Inflammatory macrophage (primary cell): ENCODE measurements at places on chromosomes 7 and 10.

DNA sequence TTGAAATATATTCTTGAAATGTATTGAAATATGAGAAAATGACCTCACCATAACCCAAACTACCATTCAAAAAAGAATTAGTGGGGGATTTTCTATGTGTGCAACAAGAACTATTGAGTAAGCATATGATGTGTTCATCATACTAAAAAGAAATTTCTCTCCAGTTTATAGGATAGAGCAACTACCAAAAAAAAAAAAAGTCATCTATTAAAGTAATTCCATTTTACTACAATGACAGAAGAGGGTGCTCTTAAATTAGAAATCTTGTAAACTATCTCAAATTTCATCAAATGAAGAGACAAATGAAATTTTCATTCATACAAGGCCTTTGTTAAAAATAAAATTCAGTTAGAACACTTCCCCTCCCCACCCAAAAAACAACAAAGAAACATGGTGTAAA, 195.4 kb upstream of the PLXDC2 start:
- DNase-seq: peak; percentile 30

DNA sequence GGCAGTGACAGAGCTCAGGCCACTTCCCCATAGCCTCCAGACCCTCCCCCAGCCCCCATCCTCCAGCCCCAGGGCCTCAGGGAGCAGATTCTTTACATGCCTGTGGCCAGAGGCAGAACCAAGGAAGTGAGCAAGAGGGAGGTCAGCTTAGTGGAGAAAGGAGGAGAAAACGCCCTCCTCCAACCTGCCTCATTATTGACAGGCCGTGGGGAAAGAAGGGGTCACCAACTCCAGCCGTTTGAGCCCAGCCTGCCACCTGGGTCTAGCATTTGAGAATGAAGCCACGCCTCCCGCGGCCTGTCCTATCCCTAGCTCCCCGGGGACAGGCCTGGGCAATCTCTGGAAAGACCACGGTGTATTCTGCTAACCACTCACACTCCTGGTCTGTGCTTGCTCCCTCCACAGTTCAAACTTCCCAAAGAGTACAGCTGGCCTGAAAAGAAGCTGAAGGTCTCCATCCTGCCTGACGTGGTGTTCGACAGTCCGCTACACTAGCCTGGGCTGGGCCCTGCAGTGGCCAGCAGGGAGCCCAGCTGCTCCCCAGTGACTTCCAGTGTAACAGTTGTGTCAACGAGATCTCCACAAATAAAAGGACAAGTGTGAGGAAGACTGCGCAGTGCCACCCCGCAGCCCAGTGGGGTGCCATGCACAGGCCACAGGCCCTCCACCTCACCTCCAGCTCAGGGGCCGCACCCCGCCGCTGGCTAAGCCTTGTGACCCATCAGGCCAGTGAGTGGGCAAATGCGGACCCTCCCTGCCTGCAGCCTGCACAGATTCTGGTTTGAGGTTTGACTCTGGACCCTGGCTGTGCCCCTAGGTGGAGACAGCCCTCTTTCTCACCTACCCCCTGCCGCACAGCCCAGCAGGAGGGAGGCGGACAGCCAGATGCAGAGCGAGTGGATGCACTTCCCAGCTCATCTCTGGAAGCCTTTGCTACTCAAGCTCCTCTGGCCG, 14.3 kb upstream of the TRIM8 start:
- DNase-seq: no peak

GRCh38 chr7:11831736-11832495, at the start of gene THSD7A:
Gene THSD7A, minus strand, starts transcription at chr7:11832198. Its CDS starts 252 bp downstream, at chr7:11831946.
- peak; percentile 24 for DNase-seq

- DNase-seq: peak; percentile 47
Observed at GRCh38 chr10:78296785-78297184, 263.1 kb downstream of the RPS24 start.

DNA sequence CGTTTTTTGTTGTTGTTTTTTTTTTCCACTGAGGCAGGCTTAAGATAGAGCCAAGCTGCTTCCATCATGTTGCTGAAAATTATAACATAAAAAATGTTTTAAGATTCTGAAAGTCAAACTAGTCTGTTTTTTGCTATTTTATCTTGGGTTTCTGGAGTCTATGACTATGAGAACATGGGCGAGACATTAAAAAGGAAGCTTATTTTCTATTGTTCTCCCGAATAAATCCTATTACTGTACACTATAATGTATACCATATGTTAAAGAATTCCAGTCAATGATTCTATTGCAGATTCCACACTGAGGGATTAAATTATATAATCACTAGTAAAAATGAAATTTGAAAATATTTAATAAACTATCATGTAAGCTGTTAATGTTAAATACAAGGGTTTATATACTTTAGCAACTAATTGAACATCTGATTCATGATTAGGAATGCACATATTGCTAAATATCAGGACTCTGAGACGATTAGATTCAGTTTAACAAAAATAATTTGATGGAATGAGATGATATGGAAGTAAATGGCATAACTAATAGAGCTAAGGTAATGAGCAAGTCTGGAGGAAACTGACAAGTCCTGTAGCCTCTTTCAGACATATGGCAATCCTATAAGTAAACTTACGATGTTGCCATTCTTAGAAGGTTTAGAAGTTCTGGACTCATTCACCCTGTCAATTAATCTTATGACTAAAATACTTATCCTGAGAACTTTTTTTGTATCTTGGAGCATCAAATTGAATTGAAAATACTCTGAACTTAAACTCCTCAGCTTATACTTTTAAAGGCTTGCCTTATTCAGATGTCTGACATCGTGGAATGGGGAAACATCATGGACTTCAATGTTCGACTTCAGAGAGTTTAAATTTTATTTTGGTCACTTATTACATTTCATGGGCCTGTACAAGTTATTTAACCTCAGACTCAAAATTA, 294.8 kb upstream of the DGKB start:
- no peak for DNase-seq

- DNase-seq: no peak
Observed at GRCh38 chr10:13767676-13768178, 181.0 kb downstream of the PRPF18 start.

DNA sequence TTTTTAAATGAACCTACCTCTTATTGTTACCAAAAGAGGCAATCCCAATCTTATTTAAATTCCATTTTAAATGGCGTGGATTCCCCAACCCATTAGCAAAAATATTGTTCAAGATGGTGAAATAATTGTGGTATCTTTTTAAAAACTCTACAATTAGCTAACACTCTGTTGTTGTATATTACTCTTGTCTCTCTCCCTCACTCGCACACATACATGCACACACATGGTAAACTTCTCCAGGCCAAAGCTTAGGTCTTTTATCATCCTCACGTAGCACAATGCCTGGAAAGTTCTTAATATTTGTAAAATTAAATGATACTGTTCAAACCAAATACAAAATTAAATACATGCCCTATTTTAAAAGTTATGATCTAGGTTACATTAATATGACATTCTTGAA, 169.2 kb upstream of the WNT16 start:
- DNase-seq: no peak

GRCh38 chr7:98719396-98719795, 102.3 kb downstream of the NPTX2 start:
- no peak for DNase-seq

DNA sequence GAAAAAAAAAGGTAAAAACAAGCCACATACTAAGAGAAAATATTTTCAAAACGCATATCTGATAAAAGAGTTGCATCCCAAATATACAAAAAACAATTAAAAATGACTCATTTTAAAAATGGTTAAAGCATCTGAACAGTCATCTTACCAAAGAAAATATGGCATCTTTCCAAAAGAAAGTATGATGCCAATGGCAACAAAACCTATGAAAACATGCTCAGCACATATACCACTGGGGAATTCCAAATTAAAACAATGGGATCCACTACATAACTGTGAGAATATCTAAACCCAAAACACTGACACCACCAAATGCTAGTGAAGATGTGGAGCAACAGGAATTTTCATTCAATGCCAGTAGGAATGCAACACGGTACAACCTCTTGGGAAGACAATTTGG, 39.3 kb downstream of the VSTM2A start:
- DNase-seq: no peak

- no peak for DNase-seq
Observed at GRCh38 chr7:138898802-138899201, 82.4 kb downstream of the KIAA1549 start.

DNA sequence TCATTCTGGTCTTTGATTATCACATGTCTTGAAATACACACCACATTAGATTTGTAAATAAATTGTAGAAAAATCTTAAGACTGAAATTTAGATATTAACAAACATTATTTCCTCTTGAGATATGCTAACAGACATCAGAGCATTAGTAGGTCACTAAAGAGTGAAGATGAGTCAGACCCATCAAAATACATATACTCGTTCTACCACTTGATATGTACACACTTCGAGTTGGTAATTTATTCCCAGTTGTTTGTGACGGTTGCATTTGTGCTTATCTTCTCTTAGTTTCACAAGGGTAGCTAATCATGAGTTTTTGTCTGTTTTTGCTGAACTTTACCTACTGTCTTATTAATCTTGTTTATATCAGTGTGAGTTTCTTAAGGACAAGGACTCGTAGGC, 383.4 kb downstream of the AUTS2 start:
- DNase-seq: no peak

GRCh38 chr7:127854383-127854782, 176.9 kb downstream of the LRRC4 start:
- no peak for DNase-seq

GRCh38 chr7:70426249-70426880, 705.6 kb upstream of the GALNT17 start:
- DNase-seq: no peak

DNA sequence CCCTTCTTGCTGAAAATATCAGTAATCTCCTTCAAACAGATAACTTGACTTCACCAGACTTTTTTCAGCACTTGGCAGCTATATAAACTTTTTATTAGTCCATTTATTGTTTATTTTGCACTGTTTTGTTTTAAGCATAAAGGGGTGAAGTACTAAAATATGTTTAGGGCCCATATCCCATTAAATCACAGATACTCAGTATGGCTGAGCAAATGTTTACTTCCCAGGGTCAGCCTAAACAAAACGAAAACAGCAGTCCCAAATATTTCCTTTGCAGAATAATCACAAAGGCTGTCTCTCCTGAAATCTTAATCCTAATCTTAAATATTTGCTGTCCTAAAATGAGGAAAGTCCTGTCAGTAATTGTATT, 649.6 kb downstream of the TNS3 start:
- no peak for DNase-seq

DNA sequence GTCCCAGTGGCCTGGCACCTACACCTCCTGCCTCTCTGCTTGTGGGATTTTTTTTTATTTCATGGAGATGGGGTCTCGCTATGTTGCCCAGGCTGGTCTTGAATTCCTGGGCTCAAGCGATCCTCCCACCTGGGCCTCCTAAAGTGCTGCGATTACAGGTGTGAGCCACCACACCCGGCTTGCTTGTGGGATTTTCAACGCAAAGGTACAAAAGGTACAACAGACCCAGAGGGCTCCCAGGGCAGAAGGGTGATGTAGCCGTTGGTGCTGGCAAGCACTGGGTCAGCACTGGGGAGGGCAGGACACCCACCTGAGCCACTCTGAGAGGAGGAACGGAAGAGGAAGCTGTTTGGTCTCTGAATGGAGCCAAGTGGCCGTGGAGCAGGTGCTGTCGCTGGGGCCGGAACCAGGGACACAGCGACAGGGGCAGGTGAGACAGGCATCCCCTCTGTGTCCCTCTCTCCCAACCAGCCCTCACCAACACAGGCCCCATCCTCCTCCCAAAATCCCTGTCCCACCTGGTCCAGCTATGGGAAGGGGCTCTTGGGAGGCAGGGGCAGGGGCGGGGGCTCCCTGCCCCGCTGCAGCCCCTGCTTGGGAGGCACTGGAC, 2.8 kb upstream of the SAP25 start:
- no peak for DNase-seq

GRCh38 chr7:112987171-112987570, 99.5 kb downstream of the GPR85 start:
- DNase-seq: no peak

DNA sequence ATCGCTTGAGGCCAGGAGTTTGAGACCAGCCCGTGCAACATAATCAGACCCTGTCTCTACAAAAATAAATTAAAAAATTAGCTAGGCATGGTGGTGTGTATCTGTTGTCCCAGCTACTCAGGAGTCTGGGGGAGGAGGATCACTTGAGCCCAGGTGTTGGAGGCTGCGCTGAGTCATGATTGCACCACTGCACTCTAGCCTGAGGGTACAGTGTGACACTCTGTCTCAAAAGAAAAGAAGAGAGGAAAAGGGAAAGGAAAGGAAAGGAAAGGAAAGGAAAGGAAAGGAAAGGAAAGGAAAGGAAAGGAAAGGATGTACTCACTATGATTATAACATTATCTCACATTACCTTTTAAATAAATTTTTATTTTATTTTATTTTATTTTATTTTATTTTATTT, 56.5 kb upstream of the MPP7 start:
- DNase-seq: no peak

- DNase-seq: no peak
Observed at GRCh38 chr7:151141855-151142685, 25.4 kb downstream of the GBX1 start.

DNA sequence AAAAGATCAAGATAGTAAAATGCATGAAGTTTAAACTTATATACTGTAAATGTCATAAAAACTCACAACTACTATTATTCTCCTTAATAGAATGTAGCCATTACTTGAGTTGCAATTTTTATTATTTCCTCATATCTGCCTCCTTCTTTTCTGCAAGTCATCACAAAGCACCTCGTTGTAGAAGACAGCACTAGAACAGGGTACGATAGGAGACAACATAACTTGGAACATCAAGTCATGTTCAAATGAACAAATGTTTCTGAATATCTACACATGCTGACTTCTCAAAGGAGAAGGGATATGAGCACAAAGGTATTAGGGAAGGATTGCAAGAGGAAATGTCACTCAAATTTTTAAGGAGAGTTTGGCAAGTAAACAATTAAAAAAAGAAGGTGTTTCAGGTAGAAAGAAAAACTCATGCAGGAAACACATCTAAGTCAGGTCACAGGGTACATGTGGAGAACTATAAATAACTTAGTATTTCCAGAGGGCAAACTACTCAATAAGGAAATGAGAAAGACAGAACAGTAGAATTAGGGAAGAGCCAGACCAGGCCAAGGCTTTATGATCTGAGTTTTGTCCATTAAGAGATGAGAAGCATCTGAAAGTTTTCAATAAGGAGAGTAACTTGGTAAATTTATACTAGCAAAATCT, 186.7 kb downstream of the CRPPA start:
- no peak for DNase-seq

DNA sequence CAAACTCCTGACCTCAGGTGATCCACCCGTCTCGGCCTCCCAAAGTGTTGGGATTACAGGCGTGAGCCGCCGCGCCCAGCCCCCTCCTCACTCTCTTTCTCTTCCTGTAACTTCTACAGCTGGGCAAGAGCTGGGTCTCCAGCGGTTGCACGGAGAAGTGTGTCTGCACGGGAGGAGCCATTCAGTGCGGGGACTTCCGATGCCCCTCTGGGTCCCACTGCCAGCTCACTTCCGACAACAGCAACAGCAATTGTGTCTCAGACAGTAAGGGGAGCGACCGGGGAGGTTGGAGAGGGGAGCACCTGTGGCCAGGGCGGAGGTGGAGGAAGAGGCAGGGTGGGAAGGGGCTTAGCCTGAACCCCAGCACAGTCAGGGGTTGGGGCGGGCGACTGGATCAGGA, 41.4 kb downstream of the EPHB4 start:
- DNase-seq: no peak
